ENCODE measurements at places on chromosomes 4 and X. TPM values are rescaled to one million over a fixed set of nuclear protein-coding genes. Genes with fewer than 3 reads are reported as not detected.

The MSL3 gene
- 50.1 TPM for total RNA-seq

The TMSB15A gene
- 0.50 TPM for total RNA-seq

The AKAP17A gene
- total RNA-seq, result 66.4 TPM

The IL13RA2 gene
- total RNA-seq, result not detected

- no peak for DNase-seq
Measured at GRCh38 chr4:186621959-186622553, 66.7 kb upstream of the MTNR1A start.

GRCh38 chrX:150934453-150934852 lies 36.0 kb upstream of the CD99L2 start:
- DNase-seq, result no peak

- no peak for DNase-seq
Measured at GRCh38 chrX:151085207-151085606, 91.2 kb upstream of the GPR50 start.

GRCh38 chr4:25702848-25703247 lies 47.2 kb downstream of the SLC34A2 start:
- DNase-seq, result no peak

DNA sequence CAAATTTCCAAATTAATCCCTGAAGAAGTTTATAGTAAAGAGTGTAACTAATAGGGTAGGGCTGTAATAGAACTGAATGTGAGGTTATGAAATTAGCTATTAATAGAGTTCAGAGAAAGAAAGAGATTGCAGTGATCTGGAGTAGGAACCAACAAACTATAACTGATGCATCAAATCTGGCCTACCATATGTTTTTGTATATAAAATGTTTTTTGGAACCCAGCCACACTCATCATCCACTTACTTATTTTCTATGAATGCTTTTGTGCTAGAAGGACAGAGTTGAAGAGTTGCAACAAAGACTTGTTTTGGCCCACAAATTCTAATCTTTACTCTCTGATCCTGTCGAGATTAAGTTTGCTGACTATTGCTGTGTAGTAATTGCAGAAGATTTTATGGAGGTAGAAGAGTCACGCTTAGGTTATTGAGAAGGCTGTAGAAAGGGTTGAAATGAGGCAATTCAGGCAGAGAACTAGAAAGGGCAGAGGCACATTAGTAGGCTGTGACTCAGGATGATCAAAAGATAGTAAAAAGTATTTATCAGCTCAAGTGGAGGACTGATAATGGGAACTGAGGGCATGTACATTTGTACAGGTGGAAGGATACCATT lies 298.7 kb upstream of the EMCN start:
- no peak for DNase-seq

DNA sequence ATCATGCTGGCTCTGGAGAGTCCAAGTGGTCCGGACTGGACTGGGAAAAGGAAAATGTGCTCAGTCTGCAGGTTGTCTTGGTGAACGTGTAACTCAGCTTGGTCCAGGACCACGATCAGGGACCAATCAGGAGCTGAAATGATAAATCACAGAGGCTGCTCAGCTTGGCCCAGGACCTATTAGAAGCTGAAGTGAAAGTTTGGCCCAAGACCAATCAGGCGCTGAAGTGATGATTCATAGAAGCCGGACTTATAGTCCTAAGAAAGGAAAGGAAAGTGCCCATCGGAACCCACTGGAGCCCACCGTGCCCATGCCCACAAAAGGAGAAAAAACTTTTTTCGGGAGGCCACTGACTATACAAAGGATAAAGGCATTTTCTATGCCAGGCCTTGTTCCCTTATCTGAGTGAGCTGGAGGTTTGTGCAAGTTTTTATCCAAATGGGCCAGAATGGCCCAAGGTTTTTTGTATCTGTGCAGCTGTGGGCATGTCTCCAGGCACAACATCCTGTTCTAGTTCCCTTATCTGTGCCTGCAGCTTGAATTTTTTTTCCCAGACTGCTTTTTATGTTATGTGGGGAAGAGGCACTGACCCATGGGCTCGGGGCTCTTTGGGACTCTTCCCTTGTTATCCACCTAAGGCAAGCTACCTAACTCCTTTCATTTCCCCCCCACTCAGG lies 194.4 kb downstream of the FAM133A start:
- no peak for DNase-seq

- DNase-seq, result no peak
Measured at GRCh38 chrX:40864972-40865371, 129.6 kb upstream of the MED14 start.

GRCh38 chr4:138428611-138429010 lies 186.5 kb upstream of the SLC7A11 start:
- no peak for DNase-seq
